CD14-positive monocyte (primary cell): ENCODE measurements at places on chromosomes 2 and 18.

DNA sequence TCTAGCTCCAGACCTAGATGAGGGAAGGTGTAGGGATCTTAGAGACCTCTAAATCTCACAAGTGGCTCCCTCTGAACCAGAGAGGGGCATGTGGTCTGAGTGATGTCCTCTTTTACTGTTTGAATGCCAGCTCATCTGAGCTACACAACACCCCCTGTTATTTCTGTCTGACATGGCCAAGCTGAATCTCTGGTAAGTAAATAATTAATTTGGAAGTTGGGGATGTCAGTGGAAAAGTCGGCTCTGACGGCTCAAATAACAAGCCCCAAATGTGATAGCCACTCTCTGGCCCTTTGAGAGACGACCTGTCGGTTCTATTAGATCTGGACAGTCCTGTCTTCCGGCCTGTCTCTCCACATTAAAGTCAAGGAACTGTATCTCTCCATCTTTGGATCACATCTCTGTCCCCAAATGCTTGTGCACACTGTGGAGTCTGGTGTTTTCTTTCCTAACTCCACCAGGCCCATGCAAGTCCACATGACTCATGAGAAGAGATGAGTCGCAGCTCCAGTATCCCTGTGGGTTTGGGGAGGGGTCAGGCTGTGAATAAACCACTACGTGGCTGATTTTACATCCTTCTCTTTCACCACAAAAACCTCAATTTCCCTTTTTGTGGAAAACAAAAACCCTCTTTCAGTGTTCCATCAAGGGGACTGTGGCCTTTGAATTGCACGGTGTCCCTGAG, 52.5 kb downstream of the SETBP1 start:
- DNase-seq = peak; percentile 88

GRCh38 chr18:9991011-9992000, 77.5 kb downstream of the VAPA start:
- no peak for DNase-seq

- DNase-seq = peak; percentile 77
Measured at GRCh38 chr18:23528580-23529472, 25.5 kb downstream of the RMC1 start.

GRCh38 chr2:219648176-219648575, 20.7 kb downstream of the SLC4A3 start:
- no peak for DNase-seq

DNA sequence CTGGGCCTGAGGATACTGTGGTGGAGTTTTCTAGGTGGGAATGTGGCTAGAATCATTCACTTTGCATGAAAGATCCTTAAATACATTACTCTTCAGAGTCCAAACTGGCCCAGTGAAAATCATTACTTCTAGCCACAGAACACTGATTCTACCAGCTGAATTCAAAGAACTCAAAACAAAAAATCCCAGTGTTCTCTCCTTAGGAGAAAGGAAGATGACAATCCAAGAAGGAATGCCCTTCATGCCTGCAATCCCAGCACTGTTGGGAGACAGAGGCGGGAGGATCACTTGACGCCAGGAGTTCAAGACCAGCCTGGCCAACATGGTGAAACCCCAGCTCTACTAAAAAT, 35.2 kb downstream of the FAM228A start:
- DNase-seq = no peak

GRCh38 chr2:85852937-85853498, 35.8 kb downstream of the ST3GAL5 start:
- DNase-seq = peak; percentile 13

- no peak for DNase-seq
Measured at GRCh38 chr2:11726384-11726783, 20.0 kb upstream of the LPIN1 start.

DNA sequence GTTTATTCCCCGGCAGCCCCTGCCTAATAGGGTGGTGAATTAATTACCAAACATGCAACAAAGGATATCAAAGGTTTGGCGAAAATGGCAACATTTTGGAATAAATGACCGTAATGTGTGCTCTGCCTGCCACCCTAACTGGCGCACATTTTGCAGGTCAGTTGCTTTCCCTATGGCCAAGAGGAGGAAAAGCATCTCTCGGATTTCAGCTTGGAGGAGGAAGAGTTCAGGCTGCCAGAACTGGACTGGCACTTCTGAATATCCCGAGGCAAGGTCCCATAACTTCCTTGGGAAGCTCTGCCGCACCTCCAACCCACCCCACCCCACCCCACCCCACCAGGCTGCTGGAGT, 37.1 kb downstream of the SLC25A52 start:
- DNase-seq = no peak

- no peak for DNase-seq
Measured at GRCh38 chr18:75029481-75029880, 179.5 kb downstream of the PTGR3 start.

GRCh38 chr18:275486-275885, 7.6 kb upstream of the THOC1 start:
- peak; percentile 71 for DNase-seq

GRCh38 chr2:33363325-33364298, 112.8 kb upstream of the RASGRP3 start:
- no peak for DNase-seq

DNA sequence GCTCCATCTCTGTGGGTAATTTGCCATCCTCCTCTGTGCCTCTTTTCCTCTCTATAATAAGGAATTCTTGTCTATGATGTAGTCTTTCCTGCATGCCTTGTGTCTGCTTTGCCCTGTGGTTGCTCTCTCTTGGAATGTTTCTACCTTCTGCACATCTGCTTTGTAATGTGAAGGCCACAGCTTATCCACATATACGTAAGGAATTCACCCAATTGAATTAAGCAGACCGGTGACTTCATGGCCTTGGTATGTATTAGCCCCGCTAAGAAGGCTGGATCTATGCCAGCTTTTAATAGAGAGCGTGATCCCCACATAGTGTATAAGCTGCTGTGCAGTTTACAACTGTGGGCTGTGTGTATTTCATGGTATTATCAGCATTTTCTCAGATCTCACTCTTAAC, 274.7 kb downstream of the RNF144A start:
- no peak for DNase-seq

DNA sequence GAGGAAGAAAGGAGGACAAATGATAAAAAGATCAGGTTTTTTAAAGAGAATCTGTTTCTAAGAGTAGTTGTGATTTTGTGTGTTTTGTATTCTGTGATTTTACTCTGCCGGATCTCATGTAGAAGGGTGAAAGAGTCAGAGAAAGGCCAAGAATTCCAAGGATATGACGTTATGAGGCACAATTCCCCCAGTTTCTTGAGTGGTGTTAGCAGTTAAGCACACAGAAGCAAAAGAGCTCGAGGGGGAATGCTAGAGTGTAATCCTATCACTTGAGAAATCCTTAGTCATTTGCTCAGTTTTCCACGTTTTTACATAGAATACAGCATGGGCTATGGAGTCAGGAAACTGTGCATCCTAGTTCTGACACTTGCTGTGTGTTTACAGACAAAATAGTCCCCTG, 34.8 kb downstream of the METTL4 start:
- DNase-seq = no peak

DNA sequence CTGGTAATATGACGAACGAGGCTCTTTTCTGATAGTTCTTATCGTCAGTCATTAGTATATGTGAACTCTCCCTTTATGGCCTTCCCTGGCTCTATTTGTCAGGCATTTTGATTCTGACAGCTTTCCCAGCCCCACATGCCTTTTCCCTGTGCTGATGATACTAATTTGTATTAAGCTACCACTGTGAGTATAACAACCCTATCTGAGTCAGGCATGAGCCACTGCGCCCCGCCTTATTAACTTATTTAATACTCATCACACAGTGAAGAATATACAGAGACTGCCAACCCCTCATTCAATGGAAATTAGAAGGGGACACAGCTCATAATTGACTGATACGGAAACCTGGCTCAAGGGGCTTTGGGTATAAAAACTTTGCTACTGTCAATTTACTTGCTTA, 140.0 kb downstream of the NETO1 start:
- DNase-seq = no peak

- no peak for DNase-seq
Measured at GRCh38 chr2:111945444-111946293, 47.3 kb downstream of the MERTK start.

DNA sequence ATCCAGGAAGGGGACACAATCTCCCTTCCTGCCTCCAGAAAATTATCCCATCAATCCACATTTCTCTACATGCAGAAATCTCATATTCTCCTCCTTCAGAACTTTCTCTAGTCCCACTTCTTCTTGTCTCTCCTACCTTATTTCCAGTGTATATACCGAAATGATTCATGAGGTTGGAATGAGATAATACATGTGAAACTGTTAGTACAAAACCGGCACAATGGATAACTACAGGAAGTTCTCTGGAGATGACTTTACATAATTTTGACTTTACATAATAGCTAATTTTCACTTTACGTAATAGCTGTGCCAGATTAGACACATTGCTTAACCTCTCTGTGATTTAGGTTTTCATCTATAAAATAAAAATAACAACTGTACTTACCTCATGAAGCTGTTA, 801.3 kb downstream of the ERBB4 start:
- DNase-seq = no peak

DNA sequence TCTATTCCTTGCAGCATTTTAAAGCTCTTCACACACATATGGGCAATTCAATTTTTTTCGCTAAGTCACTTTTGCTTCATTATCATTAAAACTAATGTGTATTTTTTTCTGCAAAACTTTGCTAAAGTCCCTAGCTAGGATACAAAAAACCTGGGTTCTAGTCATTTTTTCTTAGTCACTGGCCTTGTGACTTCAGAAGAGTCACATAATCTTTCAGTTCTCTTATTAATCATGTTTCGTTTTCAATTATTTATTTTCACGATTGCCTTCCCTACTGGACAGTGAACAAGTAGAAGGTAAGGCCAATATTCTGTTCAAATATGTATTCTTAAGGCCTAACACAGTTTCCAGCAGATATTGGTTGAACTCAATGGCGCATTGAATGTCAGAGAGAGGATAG, 60.9 kb upstream of the CYRIA start:
- DNase-seq = no peak

DNA sequence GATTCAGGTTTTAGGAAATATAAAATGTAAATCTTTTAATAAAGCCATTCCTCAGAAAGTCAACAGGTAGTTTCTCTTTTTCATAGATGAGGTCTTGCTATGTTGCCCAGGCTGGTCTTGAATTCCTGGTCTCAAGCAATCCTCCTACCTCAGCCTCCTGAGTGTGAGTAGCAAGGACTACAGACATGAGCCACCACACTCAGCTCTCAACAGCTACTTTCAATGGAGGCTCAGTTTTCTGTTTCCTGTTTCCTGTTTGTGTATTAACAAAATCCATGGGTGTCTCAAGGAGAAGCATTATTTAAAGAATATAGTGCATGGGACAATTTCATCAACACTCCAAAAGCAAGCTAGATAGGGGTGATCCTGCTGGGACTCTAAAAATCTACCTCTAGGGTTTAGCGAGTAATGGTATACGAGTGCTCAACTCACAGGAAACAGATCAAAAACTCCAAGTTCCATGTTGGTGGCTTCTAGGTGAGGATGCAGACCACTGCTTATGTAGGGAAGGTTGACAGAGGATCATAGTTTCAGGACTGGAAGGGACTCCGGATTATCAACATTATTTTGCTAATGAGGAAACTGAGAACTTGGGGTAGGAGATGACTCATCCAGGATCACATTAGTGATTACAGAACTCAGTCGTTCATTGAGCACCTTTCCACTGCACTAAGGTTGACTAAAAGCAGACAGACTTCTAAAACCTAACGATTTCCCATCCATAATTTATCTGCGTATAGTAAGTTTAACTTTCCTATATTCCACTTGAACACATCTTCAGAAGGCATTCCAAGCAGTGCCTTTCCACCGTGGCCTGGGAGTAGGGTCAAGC, 61.7 kb upstream of the WIPF1 start:
- DNase-seq = peak; percentile 14

DNA sequence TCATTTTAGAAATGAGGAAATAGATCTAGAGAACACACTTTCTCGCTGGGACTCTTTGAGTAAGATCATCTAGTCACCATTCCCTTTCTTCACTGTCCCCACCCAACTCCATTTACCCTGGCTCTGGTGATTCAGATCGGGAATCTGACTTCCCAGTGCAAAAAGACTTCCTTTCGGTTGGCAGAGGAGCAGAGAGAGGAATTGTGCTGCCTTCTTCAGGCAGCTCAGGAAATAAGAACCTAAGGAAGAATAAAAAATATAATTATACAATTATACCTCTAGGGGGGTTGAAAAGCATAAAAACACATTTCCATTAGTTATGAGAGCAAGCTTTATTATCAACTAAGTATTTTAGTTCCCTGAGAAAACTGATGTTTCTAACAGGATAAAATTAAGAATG, 9.3 kb upstream of the MPP4 start:
- no peak for DNase-seq

- no peak for DNase-seq
Measured at GRCh38 chr2:181446985-181447384, 10.2 kb upstream of the ITGA4 start.

DNA sequence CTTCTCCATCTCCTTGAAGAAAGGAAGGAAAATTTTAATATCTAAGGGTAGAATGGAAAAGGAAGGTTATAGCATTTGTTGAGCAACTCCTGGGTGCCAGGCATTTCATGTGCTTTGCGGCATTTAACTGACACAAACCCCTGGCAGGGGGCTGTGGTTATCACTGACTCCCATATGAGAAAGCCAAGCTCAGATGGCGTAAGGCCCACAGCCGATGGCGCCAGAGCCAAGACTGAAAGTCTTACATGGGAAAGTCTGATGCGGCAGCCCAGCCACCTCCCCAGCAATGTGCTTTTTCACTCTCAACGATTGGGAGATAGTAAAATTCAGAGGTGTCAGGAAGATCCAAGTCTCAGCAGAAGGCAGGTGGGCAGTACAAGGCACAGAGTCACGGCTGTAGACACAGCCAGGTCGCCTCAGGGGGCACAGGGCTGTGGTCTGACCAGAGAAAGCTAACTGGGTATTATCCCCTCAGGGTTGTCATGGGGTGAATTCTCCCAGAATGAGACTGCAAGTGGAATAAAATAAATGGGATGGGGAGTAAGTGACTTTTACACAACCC, 324.2 kb upstream of the NCKAP5 start:
- DNase-seq = no peak

- no peak for DNase-seq
Measured at GRCh38 chr18:13500227-13500865, 226.0 kb downstream of the FAM210A start.

- no peak for DNase-seq
Measured at GRCh38 chr2:203804764-203805485, 62.6 kb upstream of the CTLA4 start.

GRCh38 chr18:8005870-8006569, 438.9 kb downstream of the PTPRM start:
- DNase-seq = no peak

DNA sequence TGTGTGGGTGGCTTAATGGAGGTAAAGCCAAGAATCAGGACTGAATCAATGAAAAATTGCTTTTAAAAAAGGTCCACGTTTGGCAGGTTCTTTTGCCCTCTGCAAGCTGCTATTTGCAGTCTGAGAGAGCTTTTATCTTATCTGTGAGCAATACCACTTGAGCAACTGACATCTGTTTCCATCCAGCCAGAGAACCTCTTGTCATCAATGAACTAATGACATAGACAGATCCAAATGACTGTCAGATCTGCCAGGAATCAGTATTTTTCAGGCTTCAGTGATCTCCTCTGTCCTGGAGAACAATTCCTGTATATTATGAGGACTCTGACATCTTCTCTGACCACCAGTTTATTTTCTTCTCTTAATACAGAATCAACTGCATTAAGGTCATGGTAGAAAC, 608.1 kb downstream of the LRP1B start:
- no peak for DNase-seq
